Fibroblast of villous mesenchyme (primary cell): ENCODE measurements at places on chromosomes 16 and 17. TPM values are rescaled to one million over a fixed set of nuclear protein-coding genes. Genes with fewer than 3 reads are reported as not detected.
A peak's percentile ranks its signal among the peaks of the same experiment; 100 is the strongest.

ZG16 gene
- not detected in 2 replicates for total RNA-seq

SYNGR3 gene
- 1.6 and 2.6 TPM in 2 replicates for total RNA-seq

NPIPB4 gene
- total RNA-seq, result 48.8 and 62.8 TPM in 2 replicates

NKD1 gene
- total RNA-seq, result under 0.01 TPM in 1 of 2 replicates, not detected in the other

PLCG2 gene
- 0.43 and 0.64 TPM in 2 replicates for total RNA-seq

ABCA10 gene
- 0.43 and 0.64 TPM in 2 replicates for total RNA-seq

GRCh38 chr17:34671191-34671590 lies 91.8 kb downstream of the TMEM132E start:
- DNase-seq, result no peak

DNA sequence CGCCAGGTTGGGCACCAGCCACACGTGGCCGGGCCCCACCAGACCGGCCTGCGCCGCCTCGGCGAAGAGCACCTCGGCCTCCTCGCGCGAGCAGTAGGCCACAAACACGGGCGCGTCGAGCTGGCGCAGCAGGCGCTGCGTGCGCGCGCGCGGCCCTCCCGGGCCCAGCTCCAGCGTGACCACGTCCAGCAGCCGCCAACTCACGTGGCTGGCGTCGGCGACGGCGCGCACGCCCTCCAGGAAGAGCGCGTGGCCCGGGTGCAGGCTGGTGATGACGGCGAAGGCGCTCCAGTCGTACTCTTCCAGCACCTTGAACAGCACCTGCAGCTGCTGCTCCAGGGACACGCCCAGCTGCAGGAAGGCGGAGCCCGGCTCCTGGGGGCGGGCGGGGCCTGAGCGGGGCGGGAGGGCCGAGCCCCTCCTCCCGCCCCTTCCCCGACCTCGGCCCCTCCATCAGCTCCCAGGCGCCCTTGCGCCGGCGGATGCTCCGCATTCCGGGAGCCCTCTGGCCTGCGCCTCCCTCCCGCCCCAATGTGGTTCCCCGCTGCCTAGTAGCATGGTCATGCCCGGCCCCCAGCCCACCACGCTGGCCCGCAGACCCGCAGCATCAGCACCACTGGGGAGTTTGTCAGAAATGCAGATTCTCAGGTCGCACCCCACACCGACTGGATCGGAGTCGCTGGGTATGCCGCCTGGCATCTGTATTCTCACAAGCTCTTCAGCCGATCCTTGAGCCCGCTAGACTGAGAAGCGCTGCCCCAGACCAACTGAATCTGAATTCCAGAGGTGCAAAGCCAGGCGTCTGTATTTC lies 7.2 kb downstream of the GRIN2C start:
- no peak for DNase-seq

DNA sequence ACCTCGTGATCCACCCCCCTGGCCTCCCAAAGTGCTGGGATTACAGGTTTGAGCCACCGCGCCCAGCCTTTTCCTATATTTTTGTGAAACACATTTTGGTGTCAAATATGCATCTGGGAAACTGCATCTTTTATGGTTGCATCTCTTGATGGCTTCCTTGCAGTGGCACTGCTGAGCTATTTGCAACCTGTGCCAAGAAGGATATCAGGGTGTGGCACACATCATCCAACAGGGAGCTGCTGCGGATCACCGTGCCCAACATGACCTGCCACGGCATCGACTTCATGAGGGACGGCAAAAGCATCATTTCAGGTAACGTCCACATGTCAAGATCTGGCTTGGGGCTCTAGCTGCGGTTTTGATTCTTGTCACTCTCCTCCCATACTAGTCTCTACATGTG lies 16.8 kb upstream of the USP43 start:
- DNase-seq, result no peak

GRCh38 chr17:2814481-2815341 lies 18.5 kb downstream of the RAP1GAP2 start:
- no peak for DNase-seq

DNA sequence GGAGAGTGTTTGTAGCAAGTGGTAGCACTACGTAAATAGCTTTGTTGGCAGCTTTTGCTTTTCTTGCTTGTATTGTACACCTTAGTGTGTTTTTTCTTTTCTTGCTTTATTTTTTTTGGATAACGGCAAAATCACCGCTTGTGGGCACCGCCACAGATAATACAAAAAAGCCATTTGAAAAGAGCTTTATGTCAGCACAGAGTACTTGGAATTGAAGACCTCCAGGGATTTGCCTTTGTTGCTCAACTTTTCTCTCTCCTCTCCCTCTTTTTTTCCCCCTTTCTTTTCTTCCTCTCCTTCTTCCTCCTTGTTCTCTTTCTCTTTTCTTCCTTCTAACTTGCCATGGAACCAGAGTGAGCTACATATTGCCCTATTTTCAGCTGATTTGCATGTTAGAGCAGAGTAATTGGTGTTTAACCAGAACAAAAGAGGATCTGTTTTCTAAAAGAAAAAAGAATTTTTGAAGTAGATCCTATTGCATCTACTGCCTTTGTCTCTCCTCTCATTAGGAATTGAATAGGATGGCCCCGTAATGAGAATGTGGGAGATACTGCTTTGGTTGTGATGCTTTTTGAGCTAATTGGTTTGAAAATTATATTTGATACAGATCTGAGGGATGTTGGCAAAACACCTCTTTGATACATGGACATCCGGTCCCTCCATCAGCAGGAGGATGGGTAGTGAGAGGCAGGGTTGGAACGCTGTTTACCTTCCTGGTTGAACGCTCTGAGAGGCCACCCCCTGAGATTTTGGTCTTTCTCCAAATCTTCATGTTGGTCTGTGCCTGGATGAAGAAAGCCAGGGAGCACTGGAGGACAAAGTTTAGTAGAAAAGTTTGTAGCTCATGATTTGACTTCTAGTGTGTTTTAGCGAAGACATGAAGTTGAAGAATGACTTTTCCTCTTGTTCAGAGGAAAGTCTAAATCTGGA lies 85.6 kb downstream of the MSI2 start:
- DNase-seq, result no peak

DNA sequence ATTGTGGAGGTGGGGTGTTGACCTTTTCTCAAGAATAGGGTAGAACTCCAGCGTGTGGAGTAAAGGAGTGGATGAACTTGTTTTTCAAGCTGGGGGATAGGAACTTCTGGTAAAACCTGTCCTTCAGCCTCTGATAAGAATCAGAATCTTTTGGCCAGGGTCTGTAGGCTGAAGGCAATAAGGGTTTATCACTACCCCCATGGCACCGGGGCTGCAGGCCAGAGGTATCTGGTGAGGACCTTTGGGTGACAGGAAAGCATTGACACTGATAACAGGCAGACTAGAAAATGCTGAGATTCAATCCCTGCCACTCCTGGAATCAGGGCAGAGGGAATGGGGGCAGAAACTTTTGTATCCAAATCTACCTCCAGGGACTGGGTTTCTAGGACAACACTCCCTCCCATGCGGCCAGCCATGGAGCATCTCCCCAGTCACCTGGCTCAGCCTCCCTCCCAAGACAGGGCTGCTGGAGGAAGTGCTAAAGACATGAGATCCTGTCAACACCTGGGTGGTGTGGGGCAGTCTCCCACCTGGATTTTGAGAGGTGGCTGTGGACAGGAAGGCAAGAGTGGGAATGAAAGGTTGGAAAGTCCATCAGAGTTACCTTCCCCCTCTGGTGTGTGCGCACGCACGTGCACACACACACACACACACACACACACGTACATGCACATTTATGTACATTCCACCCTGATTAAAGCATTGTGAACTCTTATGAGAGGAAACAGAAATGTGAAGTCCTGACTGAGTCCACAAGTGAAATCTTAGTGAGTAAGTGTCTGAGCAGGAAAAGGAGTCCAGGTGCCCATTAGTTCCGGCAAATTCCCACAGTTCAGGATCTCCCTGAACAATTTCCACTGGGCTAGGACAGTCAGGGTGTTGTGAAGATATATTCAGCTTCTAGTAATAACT lies 53.1 kb upstream of the MARCHF10 start:
- DNase-seq, result no peak

- peak; percentile 29 for DNase-seq
Observed at GRCh38 chr16:81517629-81518438, 73.2 kb downstream of the CMIP start.

DNA sequence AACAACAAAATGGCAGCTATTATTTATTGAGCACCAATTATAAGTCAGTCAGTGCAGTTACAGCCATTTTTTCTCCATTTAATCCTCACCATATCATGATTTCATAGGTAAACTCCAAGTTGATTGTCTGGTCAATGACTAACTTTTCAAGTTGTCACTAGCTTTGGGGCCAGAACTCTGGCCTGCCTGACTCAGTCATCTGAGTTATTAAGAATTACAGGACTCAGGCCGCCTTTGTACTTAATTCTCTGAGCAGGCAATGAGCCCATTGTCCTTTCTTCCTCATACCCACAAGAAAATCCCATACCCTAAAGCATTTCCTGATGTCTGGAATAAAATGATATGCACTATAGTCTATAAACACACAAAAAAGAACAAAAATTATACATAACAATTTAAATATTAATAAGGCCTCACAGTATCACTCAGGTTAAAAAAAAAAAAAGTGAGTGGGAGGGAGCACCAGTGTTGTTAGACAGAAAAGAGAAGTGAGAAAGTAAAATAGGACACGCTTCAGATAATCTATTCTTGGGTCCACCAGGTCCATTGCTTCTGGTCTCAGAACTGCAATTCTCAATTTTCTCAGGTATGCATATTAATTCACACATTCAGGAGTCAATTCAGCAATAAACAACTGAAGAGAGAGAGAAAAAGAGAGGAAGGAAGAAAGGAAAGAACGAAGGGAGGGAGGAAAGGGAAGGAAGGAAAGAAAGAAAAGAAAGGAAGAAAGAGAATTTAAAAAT lies 70.2 kb downstream of the SPAG9 start:
- DNase-seq, result no peak
